ENCODE measurements at places on chromosomes 2 and 18.

- no peak for DNase-seq
Measured at GRCh38 chr18:32911660-32912284, 138.9 kb upstream of the KLHL14 start.

DNA sequence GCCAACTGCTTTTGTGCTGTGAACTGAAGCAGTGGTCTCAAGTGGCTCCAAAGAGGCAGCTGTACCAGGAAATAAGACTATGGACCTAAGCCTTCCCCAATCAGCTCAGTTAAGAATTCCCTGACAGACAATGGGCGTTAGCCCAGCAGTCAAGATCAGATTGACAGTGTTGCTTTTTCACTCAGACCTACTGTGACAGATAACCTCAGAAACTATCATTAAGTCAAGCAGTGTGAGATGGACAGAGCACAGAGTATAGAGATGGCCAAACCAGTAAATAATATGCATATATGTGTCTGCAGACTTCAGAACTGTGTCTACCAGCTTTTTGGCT is 215.3 kb downstream of the ZFP36L2 start:
- DNase-seq: no peak

- no peak for DNase-seq
Measured at GRCh38 chr18:14928396-14928795, 180.4 kb downstream of the ANKRD30B start.

- DNase-seq: no peak
Measured at GRCh38 chr2:158213773-158214172, 112.1 kb downstream of the UPP2 start.

DNA sequence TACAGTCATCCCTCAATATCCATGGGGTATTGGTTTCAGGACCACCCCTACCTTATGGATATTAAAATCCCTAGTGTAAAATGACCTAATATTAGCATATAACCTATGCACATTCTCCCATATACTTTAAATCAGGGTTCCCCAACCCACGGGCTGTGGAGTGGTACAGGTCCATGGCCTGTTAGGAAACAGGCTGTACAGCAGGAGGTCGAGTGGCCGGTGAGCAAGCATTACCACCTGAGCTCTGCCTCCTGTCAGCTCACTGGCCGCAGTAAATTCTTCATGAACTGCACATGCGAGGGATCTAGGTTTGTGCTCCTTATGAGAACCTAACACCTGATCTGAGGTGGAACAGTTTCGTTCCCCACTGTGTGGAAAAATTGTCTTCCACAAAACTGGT is 73.8 kb downstream of the RIF1 start:
- DNase-seq: no peak

- no peak for DNase-seq
Measured at GRCh38 chr2:169237286-169237685, 125.0 kb downstream of the LRP2 start.

DNA sequence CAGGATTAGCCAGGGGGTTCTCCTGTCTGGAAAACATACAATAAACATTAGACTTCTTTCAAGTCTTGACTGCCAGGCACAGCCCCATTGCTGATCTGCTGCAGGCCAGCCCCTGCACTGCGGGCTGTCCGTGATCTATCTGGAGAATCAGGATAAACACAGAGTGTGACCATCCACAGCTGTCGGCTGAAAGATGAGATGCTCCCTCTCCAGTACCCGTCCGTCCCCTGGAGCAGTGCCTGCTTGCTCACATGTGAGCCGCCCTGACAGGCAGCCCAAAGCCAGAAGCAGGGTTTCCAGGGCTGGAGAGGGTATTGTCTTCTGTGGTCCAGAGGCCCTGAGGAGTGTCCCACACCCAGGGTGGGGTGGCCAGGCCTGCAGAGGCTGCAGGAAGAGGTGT is 46.1 kb upstream of the FOSL2 start:
- DNase-seq: no peak

GRCh38 chr2:68274022-68274421 is 21.7 kb upstream of the PPP3R1 start:
- DNase-seq: no peak

DNA sequence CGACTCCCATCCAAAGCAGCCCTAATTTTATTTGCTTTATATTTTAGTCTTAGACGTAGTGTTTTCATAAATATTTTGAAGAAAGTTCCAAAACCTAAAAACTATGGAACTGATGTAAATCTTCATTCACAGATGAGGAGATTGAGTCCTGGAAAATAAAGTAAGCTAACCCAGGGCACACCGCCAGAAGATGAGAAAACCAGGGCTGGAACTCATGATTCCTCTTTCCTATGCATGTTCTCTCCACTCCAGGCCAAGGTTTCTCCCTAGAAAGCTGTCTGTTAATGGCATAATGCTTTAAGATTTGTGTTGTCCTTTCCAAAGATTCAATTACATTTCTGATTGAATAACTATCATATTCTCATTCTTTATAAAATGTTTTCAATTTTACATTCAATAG is 78.4 kb upstream of the ZC3H15 start:
- no peak for DNase-seq

DNA sequence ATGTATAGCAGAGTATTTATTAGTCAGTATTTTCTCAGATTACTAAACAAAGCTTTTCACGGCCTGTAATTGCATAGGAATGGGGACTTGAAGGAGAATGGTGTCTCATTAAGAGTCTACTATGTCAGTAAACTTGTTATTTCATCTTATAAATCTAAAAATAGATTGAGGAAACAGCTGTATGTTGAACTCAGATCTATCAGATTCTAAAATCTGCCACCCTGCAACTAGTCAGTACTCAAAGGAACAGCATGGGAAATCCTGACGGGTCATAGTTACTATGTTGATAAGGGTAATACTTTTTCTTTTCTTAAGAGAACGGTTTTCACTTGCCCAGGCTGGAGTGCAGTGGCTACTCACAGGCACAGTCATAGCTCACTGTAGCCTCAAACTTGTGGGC is 70.2 kb upstream of the EMILIN2 start:
- DNase-seq: no peak

DNA sequence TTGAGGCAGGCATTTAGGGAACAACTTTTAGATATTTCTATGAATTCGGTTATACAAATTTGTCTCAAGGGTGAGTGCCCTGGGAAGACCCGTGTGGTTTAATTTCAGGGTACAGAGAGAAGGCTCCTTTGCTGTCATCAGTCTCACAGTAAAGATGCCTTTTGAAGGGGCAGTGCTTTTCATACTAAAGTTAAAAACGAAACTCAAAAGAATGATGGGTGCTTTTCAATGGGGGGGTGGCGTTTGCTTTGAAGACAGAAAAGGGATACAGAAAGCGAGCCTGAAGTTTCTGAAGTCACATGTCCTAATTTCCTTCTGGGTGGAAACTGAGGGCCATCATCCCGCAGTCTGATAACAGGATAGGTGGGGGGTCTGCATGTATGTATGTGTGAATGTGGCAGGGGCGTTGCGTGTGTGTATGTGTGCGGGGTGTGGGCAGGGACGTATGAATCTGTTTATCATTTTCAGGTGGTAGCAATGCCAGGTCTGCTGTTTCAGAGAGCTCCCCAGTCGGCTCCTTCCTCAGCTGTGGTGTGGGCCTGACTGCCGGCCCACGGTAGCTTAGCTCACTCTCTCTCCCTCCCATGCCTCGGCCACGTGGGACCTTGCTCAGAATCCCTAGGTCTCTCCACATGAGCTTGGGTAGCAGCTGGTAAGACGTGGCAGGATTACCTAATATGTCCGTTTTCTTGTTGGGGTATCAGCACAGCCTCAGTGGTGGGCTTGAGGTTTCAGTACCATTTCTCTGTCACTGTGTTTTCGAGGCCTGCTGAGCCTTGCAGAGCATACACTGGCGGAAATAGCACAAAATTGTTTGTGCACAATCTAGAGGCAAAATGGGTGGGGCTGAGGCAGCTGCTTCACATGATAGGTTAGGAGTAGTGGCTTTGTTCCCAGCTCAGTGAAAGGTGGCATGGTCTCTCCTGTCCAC is 32.7 kb downstream of the ARHGAP25 start:
- no peak for DNase-seq

GRCh38 chr2:189037518-189037917 is 63.3 kb downstream of the COL3A1 start:
- DNase-seq: no peak

GRCh38 chr18:44592639-44593038 is 88.0 kb upstream of the SETBP1 start:
- no peak for DNase-seq

- DNase-seq: no peak
Measured at GRCh38 chr2:96142217-96143113, 2.8 kb downstream of the DUSP2 start.

GRCh38 chr2:190911813-190912212 is 31.2 kb downstream of the GLS start:
- no peak for DNase-seq

DNA sequence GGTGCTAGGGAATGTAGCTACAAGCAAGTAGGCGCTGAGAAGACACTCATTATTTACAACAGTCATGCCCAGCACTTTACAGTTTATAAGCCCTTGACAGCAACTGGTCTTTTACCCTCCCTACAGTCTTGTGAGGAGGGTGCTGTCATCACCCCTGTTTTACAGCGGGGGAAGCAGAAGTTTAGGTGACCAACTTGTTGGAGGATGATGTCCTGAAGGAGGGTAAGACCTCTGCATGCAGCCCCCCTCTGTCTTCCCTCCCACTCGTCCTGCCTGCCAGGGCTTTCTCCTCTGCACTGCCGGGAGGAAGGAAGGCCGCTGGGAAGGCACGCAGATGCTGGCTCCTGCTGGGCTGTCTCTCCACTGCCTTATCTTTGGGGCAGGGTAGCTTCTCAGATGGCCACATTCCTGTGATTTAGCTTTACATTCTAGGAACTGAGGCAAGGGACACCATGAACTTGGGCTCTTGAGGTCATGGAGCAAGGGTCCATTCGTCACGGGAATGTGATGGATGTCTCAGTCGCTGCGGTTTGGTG is 972 bp downstream of the IL1R1 start:
- DNase-seq: no peak

- no peak for DNase-seq
Measured at GRCh38 chr2:16227811-16228462, 287.6 kb downstream of the MYCN start.

DNA sequence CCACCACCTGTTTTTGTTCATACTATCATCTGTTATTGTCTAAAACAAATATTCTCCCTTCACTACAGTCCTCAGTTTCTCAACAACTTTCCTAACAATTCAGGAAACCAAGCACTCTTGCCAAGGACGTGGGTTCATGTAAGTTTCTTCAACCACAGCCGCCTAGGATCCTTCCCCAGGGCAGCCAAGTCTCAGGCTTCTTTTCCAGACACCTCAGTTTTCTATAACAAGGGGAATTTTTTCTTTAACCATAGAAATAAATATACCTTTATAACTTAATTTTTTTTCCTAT is 39.4 kb upstream of the AGPS start:
- no peak for DNase-seq

GRCh38 chr2:41204315-41204714 is 752.4 kb upstream of the SLC8A1 start:
- no peak for DNase-seq

DNA sequence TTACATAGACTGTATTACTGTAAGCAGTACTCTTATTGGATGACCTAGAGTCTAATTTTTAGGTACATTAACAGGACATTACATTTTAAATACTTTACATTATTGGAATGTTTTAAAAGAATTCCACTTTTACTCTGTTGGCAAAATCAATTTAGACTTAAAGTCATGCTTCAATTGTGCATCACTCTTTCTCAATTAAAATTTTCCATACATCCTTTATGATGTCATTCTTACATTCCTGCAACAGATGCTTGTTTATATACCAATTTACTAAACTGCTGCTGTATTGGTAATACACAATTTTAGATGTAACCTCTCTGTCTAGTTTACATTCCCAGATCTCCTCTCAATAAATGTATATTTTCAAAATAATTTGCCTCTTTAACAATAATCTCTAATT is 440.1 kb downstream of the ZEB2 start:
- no peak for DNase-seq

- DNase-seq: no peak
Measured at GRCh38 chr2:10517351-10518043, 69.4 kb upstream of the ODC1 start.

- DNase-seq: no peak
Measured at GRCh38 chr2:208477741-208478140, 71.1 kb downstream of the PTH2R start.

GRCh38 chr2:96839293-96839874 is 4.4 kb downstream of the ANKRD23 start:
- DNase-seq: no peak

DNA sequence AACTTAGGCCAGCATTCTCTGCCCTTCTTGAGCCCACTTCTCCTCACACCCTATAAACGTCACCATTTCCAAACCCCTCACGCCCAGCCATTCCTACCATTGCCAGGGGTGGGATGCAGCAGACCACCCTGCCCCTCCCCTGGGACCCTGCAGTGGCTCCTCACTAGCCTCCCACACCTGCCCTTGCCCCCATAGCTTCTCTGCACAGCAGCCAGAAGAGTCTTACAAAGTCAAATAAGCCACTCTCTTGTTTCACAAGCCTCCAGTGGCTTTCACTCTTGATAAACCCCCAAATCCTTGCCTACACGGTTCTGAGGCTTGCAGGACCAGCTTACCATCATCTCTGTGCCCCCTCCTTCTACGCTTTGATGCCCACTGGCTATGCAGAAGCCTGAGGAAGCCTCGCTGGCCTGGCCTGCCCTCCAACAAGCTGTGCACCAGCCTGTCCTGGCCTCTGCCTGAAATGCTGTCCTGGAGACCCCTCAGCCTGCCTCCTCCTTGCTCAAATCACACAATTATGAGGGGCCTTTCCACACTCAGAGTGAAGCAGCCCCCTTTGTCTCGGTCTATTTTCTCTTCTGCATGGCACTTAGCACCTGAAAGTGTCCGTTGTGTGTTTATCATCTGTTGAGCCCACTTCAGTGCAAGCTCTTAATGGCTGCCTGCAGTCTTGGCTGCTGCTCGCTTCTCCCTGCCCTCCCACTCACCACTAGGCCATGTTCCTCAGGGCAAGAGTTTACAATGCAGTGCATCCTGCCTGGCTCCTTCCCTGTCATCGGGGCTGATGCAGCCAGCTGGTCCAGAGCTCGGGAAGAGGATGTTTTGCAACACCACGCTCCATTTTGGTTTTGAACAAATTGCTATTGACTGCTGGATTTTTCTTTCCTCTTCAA is 82.6 kb upstream of the RGPD5 start:
- DNase-seq: no peak

- DNase-seq: no peak
Measured at GRCh38 chr2:12314127-12314760, 402.5 kb upstream of the TRIB2 start.

DNA sequence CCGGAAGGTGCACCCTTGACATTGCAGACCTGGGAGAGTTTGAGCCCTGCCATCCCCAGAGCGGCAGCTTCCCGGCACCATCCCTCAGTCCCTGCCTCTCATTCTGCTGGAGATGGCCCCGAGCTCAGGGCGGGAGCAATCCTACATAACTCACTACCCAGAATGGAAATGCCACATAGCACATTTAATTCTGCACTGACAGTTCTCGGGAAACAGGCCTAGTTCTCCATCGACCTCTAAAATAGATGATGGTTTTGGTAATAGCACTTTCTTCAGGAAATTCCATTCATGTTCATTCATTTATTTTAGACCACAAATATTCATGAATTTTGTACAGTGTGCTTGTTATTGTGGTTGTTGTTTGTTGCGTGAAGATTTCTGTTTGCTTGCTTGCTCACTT is 92.9 kb upstream of the SLC14A2 start:
- DNase-seq: no peak

GRCh38 chr2:63822478-63822877 is 19.2 kb upstream of the UGP2 start:
- DNase-seq: no peak

- no peak for DNase-seq
Measured at GRCh38 chr2:126413079-126413478, 242.9 kb upstream of the GYPC start.

Data from putamen (tissue), 1 donor.